Amniotic epithelial cell (primary cell): ENCODE measurements at places on chromosomes 11 and 22.

GRCh38 chr11:111465400-111465799, 46.8 kb downstream of the BTG4 start:
- peak; percentile 18 for DNase-seq

DNA sequence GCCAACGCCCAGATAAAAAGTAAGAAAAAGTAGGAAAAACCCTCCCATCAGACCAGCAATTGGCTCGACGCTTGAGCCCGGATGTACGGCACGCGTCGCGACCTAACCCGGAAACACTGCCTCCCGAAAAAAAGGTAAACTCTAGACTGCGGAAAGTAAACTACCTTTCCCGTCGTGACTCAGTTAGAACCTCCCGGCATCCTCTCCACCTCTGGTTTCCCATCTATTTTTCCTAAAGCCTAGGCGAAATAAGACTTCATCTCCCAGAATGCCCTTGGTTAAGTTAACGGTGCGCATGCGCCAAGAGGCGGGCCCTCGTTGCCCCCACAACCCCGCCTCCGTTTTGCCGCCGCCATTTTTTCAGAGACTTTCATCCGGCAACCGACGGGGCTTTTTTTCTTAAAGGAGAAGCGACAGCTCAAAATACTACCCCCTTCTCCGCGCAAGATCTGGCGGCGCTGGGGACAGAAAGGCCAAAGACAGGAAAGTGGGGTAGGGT, 678 bp upstream of the ZFP91 start:
- DNase-seq, result peak; percentile 99

GRCh38 chr11:72038491-72038890, 39.8 kb downstream of the IL18BP start:
- DNase-seq, result peak; percentile 63

DNA sequence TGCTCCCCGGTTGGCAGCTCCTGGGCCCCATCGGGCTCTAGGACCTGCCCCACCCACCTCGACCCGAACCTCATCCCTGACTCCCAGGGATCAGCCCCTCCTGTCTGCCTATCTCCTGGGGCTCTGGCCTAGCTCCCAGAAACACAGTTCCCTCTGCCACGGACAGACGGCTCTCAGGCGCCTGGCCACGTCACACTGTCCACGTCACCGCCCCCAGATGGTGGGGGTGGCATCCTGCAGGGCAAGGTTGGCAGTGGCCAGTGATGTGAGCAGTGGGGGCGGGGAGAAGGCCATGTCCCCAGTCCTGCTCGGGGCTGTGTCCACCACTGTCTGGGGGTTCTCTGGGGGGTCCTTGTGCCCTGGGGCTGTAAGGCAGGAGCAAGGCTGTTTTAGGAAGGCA, 29.2 kb downstream of the SYT7 start:
- no peak for DNase-seq

- DNase-seq, result no peak
Observed at GRCh38 chr11:65672180-65672860, 9.6 kb upstream of the RELA start.

GRCh38 chr11:69014084-69014851, 1.2 kb upstream of the MRGPRF start:
- no peak for DNase-seq

- no peak for DNase-seq
Observed at GRCh38 chr11:112745973-112746372, 215.2 kb upstream of the NCAM1 start.

- no peak for DNase-seq
Observed at GRCh38 chr22:47102081-47102480, 339.6 kb downstream of the TBC1D22A start.

- no peak for DNase-seq
Observed at GRCh38 chr11:123381817-123382554, 48.1 kb upstream of the GRAMD1B start.

DNA sequence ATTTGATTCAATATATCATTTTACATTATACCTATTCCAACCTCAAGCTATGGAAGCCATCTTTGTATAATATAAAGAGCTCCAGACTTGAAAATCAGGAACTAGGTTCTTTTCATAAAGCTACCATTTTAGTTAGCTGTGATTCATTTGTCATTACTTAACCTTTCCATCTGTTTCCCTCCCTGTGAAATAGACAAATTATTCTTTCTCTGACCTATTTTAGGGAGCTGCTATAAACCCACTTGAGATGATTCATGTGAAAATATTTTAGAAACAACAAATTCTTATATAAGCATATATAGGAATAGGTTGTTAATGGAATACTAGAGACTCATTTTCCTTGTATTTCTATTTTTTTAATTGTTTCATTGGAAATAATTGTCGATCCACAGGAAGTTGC, 1012.1 kb downstream of the OPCML start:
- no peak for DNase-seq

GRCh38 chr11:60945295-60945667, 6.7 kb downstream of the SLC15A3 start:
- DNase-seq, result no peak

- no peak for DNase-seq
Observed at GRCh38 chr11:120775986-120776951, 247.6 kb upstream of the TBCEL start.

DNA sequence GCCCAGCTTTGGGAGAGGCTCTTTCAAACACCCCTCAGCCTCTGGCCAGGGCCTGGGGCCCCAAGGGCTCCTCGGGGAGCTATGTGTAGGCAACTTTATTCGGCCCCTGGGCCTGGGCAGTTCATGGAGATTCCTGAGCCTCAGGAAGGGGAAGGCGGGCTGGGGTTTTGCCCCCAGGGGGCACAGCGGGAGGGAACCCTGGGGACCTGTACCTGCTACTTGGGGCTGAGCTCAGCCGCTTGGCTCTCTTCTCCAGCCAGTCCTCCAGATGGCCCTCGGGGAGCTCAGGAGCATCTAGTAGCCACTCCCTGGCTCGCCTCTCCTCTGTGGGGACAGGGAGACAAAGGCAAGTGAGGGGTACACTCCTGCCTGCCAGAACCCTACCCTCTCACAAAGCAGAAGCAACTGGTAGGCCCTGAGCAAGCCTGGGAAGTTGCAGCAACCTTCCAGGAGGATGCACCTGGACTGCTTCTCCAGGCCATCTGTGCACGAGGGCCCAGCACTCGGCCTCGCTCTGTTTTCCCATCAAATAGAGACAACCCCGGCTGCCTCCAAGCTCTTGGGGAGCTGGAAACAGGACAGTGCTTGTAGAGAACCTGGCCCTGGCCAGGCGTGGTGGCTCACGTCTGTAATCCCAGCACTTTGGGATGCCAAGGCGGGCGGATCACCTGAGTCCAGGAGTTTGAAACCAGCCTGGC, 18.5 kb downstream of the CABP7 start:
- DNase-seq, result no peak

DNA sequence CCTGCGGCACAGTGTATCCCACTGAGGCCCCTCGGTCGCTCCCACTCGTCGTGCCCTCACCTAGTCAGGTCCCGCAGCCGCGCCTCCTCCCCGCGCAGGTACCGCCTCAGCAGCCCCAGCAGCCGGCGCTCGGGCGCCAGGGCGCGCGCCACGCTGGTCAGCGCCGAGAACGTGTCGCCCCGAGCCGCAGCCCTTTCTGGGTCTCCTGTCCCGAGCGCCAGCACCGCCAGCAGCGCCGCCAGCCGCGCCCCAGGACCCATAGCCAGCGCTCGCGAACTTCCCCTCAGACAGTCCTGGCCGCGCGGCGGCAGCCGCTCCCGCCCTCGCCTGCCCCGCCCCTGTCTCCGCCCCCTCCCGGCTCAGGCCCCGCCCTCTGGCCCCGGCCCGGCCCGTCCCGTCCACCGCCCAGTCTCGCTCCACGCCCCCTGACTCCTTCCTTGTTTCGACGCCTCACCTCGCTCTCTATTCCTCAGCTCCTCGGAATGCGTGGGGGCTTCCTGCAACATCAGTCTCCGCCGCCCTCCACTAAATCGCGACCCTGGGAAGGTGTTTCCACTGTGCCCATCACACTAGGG, at the start of gene P4HA3:
Gene P4HA3 (minus strand): TSS at position 289 of the 575 bp plus-strand sequence. CDS start 29 bp downstream, at position 260.
- peak; percentile 68 for DNase-seq

- peak; percentile 15 for DNase-seq
Observed at GRCh38 chr11:34161812-34162492, 56.5 kb downstream of the NAT10 start.

- no peak for DNase-seq
Observed at GRCh38 chr11:46044601-46045000, 76.7 kb downstream of the PHF21A start.

DNA sequence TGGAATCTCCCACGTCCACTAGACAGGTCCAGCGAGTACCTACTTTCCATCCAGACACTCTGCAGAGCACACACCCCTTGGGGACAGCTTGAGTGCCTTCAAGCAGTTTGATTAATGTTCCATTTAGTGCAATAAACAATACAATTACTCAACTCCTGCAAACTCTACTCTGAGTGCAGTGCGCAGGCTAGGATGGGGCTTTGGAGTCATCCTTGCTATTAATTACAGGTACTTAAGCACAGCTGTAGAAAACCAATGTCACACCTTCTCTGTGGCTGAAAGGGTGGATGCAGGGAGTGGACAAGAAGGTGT, 82.6 kb downstream of the MN1 start:
- no peak for DNase-seq

- DNase-seq, result peak; percentile 9
Observed at GRCh38 chr11:36019722-36020121, 75.9 kb downstream of the LDLRAD3 start.

DNA sequence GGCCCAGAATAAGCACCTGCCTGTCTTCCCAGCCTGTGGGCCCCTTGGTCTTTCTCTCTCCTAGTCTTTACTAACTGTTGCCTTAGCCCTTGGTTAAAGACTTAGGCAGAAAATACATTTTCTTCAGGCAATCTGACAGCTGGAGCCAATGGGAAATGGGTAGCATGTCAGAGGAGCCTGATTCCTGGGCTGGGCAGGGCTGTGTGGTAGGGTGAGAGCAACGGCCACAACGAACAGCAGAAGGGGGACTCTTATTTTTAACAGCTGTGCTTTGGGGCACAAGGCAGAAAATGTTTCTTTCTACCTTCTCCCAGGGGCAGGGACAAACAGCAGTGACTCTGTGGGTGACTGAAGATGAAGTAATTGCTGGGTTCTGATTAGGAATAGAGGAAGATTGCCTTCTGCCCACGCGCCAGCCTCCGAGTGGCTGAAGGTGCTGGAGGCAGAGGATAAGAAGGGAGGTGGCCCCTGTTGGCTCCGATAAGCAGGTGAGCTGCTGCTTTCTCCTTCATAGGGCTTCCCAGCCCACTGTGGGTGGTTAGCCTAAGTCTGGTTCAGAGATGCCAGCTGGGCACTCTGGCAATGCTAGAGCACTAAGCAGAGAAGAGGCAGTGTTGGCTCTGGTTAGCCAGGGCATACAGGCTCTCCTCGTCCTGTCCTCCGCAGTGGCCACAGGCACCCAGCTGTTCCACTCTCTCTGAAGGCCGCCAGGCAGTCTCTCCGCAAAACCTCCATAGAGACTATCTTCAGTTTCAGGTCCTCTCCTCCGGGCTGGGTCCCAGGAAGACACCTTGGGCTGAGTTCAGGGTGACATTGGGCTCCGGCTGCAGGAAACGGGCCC, 1.5 kb downstream of the YPEL4 start:
- no peak for DNase-seq

DNA sequence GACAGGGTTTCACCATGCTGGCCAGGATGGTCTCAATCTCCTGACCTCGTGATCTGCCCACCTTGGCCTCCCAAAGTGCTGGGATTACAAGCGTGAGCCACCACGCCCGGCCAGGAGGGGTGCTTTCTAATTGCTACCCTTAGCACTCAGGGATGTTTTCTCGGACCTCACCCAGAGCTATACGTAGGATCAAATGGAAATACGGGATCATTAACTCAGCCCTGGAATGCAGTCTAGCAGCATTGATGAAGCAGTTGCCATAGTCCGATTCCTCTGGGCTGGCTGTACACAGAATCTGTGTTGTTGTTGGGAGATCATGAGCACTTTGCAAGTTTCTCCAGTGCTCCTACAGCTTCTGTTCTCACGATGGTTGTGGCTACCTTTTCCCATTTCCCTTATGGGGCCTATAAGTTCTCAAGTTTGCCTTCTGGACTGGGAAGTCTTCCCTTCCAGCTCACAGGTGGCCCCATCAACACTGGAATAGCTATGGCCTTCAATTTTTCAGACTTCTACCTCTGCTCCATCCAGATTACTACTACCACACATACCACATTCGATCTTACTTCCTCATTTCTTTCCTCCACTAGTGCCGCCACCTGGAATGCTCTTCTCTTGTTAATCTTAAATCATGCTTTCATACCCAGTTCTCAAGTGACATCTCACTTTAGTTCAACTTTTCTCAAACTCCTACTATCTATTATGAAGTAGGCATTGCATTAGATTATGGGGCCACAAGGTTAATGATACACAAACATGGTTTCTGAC, 16.1 kb upstream of the PCF11 start:
- no peak for DNase-seq

DNA sequence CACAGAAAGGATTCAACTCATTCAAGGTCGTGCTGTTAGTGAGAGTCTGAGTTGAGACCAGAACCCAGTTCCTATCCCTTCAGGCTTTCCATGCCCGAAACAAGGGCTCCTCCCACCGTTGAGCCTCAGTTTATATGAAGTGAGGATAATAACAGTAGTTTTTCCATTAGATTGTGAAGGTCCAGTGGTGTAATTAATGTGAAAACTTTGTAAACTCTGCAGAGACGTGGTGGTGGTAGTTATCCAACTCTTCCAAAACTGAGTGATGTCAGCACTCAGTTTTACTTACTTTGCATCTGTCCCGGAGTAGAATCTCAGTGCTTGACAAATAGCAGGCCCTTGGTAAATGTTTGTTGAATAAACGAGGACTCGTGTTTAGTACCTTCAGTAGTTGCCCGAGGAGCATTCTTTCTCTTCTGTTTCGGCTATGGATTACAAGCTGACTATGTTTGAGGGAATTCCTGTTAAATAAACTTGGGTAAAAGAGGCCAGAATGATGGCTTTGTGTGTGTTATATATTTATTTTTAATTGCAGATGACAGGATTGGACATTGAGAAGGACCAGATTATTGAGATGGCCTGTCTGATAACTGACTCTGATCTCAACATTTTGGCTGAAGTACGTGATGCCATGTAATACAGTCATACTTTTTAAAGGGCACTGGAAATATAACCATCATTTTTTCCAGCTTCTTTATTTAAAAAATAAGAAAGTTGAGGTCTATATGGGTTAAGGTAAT, 1.0 kb downstream of the REXO2 start:
- peak; percentile 52 for DNase-seq

- DNase-seq, result no peak
Observed at GRCh38 chr11:109298865-109299264, 123.1 kb upstream of the C11orf87 start.

- no peak for DNase-seq
Observed at GRCh38 chr11:128398517-128399250, 188.7 kb downstream of the ETS1 start.

GRCh38 chr11:65884716-65885092, 3.6 kb downstream of the FIBP start:
- peak; percentile 64 for DNase-seq

DNA sequence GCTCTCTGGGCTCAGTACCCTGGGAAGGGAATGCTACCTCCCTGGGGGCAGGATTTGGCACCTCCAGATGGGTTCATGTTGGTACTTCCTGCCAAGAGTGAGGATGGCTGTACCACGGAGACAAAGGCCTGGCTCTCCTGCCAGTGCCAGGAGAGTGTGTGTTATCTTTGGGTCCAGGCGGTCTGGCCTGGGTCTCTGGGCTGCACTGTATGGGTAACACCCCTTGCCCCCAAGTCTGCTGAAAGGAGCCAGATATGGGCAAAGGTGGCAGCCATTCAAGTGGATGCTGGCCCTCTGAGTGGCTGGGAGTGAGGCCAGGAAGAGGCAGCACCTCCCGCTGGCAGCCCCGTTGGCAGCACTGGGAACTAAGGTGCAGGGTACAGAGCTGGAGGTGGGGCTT, 91.5 kb downstream of the NECTIN1 start:
- no peak for DNase-seq
